ENCODE measurements at places on chromosomes 16 and 17.
A peak's percentile ranks its signal among the peaks of the same experiment; 100 is the strongest.

GRCh38 chr17:47210105-47210504, 957 bp downstream of the MYL4 start:
- no peak for DNase-seq

DNA sequence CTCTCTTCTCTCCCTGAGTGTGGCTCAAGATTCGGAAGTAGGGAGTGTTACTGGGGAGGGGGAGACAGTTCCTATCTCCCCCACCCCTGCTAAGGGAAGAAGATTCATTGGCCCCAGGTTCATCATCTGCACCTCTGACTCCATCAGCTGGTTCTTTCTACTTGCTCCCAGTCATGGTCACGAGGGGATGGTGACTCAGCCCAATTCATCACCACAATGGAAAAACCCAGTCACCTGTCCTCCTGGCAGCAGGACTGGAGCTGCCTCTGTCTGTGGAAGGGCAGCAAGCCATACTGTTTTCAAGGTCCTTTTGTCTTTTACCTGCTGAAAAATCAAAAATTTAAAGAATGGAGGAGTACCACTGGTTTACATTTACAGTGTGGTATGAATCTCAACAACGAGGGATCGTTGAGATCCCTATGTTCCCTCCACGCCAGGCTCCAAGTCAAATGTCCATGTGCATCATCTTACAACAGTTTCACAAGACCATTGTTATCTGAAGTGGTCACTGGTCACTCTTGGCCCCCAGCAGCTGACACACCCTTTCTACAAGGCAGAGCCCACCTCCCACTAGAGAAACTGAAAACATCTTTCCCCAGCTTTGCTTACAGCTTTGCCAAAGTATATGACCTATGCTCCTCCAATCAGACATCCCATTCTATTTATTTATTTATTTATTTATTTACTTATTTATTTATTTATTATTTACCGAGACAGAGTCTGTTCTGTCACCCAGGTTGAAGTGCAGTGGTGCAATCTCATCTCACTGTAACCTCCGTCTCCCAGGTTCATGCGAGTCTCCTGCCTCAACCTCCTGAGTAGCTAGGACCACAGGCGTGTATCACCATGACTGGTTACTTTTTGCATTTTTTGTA, 40.4 kb upstream of the NDRG4 start:
- no peak for DNase-seq

DNA sequence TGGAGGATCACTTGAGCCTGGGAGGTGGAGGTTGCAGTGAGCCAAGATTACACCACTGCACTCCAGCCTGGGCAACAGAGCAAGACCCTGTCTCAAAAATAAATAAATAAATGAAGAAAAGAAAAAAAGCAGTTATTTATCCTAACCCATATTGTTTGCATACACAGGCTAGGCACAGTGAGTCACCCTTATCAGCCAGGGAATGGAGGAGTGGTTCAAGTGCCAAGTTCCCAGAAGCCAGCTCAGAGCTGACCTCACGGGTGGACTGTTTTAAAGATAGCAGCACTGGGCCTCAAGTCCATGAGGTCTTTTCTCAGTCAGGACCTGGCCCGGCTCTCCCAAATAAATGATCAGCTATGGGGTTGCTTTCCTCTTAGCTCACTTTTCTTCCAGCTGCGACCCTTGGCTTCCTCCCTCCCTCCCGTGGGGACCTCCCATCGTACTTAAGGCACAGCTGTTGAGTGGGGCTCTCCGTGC, 22.6 kb upstream of the MGAT5B start:
- DNase-seq, result no peak

DNA sequence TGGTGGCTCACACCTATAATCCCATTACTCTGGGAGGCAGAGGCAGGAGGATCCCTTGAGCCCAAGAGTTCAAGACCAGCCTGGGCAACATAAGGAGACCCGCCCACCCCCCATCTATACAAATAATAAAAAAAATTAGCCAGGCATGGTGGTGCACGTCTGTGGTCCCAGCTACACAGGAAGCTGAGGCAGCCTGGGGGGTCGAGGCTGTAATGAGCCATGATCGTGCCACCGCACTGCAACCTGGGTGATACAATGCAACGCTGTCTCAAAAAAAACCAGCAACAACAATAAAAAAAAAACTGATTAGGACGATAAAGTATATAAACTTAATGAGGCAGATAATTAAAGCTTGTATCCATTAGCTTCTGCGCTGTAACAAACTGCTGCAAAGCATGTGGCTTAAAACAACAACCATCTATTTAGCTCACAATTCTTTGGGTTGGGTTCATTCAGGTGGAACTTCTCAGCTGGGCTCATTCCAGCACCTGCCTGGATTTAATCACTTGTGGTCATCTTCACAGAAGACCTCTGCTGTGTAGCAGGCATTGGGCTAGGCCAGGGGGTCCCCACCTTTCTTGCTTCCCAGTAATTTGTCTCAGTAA, 45.8 kb downstream of the LCMT1 start:
- peak; percentile 85 for DNase-seq

- DNase-seq, result no peak
These were observed 36.8 kb downstream of the RPGRIP1L start for GRCh38 chr16:53666786-53667415.

DNA sequence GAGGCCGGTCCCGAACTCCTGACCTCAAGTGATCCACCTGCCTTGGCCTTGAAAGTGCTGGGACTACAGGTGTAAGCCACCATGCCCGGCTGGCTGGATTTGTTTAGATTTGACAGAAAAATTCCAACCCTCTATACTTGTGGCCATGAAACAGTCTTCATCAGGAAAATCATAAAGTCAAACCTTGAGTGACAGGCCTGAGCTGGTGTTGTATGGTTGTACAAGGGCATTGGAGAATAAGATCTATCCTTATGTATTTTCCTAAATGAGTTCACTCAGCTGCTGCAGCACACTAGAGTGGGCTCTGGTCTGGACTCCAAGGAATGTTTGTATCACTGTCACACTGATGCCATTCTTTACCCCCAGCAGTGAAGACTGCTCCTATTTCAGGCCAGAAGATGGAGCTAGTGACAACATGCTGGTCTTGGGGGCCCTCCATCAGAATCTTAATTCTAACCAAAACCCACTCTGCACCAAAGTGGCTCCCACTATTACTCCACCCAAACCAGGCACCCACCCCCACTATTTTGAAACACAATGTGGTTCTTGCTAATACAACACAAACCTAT, 27.4 kb downstream of the SNX11 start:
- DNase-seq, result no peak

- no peak for DNase-seq
These were observed 2.2 kb upstream of the SLFN12L start for GRCh38 chr17:35539659-35540026.

Measured in kidney (tissue), 22 donors.